ENCODE measurements at places on chromosomes 4 and X.

- peaks cover 17% of the 10 kb centered on the region for H3K4me1 ChIP-seq
- no peaks in the 10 kb centered on the region for H3K27me3 ChIP-seq
- no peak overlapping the region for H3K4me3 ChIP-seq
- H3K27ac ChIP-seq = no peak overlapping the region
- no peak for DNase-seq
These were observed 53.1 kb downstream of the CCNI start for GRCh38 chr4:77022560-77023179.

DNA sequence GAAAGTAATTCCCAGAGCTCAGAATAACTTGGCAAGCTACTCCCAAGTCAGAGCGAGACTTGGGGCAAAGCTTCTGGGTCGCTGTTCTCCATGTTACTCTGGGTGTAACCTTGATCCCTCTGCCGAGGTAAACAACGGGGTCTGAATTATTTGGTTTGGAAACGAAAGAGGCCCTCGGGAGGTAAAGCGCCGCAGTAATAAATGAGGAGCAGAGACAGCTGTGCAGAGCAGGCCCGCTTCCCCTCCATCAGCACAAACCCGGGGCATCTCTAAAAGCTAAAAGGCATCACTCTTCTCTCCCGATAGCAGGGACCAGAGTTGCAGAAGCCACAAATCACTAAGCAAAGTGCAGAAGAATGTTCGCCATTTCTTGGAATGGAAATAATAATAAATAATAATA is 561.5 kb downstream of the BCOR start:
- no peaks in the 10 kb centered on the region for H3K4me1 ChIP-seq
- no peaks in the 10 kb centered on the region for H3K36me3 ChIP-seq
- no peaks in the 10 kb centered on the region for H3K27me3 ChIP-seq

DNA sequence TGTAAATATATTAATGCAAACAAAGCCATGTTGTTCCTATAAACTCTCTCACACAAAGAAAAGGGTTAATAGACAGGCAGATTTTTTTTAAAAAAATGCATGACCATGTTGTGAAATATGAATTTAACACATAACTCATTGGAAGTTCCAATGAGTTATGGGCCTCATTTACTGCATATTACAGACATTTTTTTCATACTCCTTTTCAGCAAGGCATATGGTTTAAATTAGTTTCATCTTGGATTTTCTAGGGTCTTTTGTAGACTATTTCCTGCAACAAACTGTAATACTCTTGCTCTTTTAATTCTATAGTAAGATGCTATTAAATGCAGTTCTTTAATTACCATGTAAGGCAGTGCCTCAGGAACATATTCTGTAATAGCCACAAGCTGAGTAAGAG is 323.1 kb downstream of the GBA3 start:
- no peaks in the 10 kb centered on the region for H3K27me3 ChIP-seq
- no peak overlapping the region for H3K4me3 ChIP-seq
- H3K27ac ChIP-seq = no peak overlapping the region
- no peaks in the 10 kb centered on the region for H3K36me3 ChIP-seq
- DNase-seq = no peak

- no peak for DNase-seq
- peaks cover 23% of the 10 kb centered on the region for H3K4me1 ChIP-seq
- no peak overlapping the region for H3K27ac ChIP-seq
These were observed 75.4 kb downstream of the IRF2 start for GRCh38 chr4:184398741-184399511.

GRCh38 chr4:158544141-158544540 is 22.5 kb downstream of the RXFP1 start:
- no peaks in the 10 kb centered on the region for H3K4me1 ChIP-seq
- no peak overlapping the region for H3K4me3 ChIP-seq
- H3K36me3 ChIP-seq = no peaks in the 10 kb centered on the region
- H3K27ac ChIP-seq = no peak overlapping the region
- DNase-seq = no peak

GRCh38 chr4:169115897-169116254 is 105.8 kb upstream of the CBR4 start:
- DNase-seq = no peak
- H3K4me3 ChIP-seq = no peak overlapping the region
- H3K27ac ChIP-seq = no peak overlapping the region
- no peaks in the 10 kb centered on the region for H3K27me3 ChIP-seq

DNA sequence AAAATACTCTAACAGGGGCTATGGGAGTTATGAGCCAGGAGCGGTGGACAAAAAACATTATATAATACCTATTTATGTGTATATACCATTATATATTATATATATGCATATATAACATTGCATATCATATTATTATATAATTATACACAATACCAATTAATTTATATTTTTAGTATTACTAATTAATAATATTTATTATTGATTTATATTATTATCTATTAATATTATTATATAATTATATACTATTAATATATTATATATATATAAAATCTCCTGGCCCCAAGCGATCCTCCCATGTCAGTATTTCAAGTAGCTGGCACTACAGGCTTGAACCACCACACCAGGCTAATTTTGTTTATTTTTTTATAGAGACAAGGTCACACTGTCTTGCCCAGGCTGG is 73.8 kb upstream of the JADE1 start:
- no peak for DNase-seq
- no peak overlapping the region for H3K4me3 ChIP-seq
- no peak overlapping the region for H3K27ac ChIP-seq
- H3K27me3 ChIP-seq = no peaks in the 10 kb centered on the region

DNA sequence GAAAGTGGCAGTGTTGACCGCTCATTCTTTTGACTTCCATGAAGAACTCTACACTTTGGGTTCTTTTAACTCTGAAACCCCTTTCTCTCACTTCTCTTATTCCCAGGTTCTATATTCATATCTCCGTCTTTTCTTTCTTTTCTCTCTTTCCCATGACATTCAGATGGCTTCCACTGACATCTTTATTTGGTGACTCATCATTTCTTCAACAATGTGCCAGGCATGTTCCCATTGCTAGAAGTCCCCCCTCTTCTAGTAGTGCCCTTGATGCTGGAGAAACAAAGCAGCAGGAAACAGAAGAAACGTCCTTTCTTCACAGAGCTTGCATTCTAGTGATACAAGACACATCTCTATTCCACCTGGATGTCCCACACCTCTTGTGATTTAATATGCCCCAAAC is 33.3 kb downstream of the PKD2 start:
- H3K27me3 ChIP-seq = no peaks in the 10 kb centered on the region
- peaks cover 28% of the 10 kb centered on the region for H3K36me3 ChIP-seq
- no peak overlapping the region for H3K4me3 ChIP-seq
- H3K27ac ChIP-seq = no peak overlapping the region

DNA sequence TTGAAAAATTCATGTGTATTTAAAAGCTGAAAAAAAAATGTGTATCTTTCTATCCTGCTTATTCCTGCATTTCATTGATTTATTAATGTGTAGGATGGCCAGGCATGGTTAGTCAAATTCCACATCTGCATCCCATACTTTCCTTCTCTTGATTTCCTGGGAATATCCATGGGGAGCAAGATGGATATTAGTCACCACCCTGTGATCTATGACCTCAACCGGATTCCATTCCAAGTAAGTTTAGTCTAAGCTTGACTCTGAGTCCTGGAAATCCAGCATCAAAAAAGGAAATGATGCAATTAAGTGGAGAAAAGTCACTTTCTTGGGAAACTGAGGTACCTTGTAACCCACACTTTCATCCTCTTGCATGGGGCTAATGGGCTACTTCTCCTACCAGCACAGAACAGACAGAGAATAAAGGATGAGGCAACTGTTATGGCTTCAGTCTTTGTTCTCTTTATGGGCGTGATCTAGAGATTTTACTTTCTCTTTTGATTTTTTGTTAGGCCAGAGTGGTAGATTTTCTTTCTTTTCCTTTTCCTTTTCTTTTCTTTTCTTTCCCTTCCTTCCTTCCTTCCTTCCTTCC is 17.1 kb upstream of the BEX4 start:
- peaks cover 2% of the 10 kb centered on the region for H3K36me3 ChIP-seq
- no peak overlapping the region for H3K4me3 ChIP-seq
- H3K27me3 ChIP-seq = no peaks in the 10 kb centered on the region
- peaks cover 1% of the 10 kb centered on the region for H3K4me1 ChIP-seq
- no peak overlapping the region for H3K27ac ChIP-seq

DNA sequence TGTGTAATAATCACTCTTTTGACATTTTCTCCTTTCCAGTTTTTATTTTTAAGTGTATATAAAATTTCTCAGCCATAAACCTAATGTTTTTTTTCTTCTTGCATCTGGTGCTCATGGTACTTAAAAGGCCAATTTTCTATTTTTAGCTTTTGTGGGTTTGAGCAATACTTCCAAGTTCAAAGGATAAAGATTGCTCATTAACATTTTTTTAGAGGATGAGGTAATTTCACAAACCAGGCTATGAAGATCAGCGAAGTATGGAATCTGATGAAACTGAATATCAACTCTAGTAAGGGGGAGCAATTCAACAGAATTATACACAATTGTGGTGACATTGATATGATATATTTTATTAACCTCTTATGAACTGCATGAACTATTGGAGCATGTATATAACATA is 25.8 kb upstream of the KLHL34 start:
- H3K4me1 ChIP-seq = no peaks in the 10 kb centered on the region
- no peak for DNase-seq
- H3K36me3 ChIP-seq = no peaks in the 10 kb centered on the region
- H3K4me3 ChIP-seq = no peak overlapping the region
- H3K27ac ChIP-seq = no peak overlapping the region

GRCh38 chrX:3443184-3443583 is 96.7 kb upstream of the MXRA5 start:
- DNase-seq = no peak
- no peak overlapping the region for H3K27ac ChIP-seq
- H3K4me1 ChIP-seq = no peaks in the 10 kb centered on the region
- no peaks in the 10 kb centered on the region for H3K27me3 ChIP-seq

GRCh38 chr4:173935622-173936405 is 347.7 kb downstream of the FBXO8 start:
- no peak for DNase-seq
- H3K4me1 ChIP-seq = no peaks in the 10 kb centered on the region
- no peak overlapping the region for H3K4me3 ChIP-seq
- no peaks in the 10 kb centered on the region for H3K36me3 ChIP-seq
- H3K27me3 ChIP-seq = no peaks in the 10 kb centered on the region

DNA sequence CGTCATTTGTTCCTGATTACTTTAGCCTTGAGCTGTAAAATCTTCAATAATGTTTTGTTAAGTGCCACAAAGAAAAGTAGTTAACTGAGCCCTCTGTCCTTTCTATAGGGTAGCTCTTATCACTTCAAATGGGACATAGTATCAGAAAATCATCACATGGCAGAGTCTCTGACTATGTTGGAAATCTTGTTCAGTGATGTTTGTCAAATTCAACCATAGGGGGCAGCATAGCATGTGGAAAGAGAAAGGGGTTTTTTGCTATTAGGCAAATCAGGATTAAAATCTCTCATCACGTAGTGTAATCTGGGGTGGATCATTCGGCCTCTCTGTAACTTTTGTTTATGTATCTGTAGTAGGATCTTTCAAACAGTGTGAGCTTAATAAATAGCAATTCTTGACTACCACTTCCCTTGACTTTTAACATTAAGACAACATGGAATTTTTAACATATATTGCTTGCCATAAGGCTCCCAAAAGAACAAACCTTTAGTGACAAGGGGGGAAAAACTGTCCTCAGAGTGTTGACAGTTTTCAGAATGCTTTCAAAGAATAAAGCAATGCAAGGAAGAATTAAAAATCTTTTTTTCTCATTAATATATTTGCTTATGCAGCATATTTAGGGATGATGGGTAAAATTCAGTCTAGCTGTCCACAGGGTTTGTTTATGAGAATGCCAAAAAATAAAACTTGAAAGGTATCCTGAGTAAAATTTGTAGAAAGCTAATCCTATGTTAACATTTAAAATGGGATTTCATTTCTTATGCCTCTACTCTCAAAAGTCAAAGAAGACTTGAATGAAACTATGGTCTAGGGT is 127.2 kb downstream of the FBXW7 start:
- no peak for DNase-seq
- no peak overlapping the region for H3K4me3 ChIP-seq
- peaks cover 11% of the 10 kb centered on the region for H3K36me3 ChIP-seq
- H3K4me1 ChIP-seq = peaks cover 6% of the 10 kb centered on the region

DNA sequence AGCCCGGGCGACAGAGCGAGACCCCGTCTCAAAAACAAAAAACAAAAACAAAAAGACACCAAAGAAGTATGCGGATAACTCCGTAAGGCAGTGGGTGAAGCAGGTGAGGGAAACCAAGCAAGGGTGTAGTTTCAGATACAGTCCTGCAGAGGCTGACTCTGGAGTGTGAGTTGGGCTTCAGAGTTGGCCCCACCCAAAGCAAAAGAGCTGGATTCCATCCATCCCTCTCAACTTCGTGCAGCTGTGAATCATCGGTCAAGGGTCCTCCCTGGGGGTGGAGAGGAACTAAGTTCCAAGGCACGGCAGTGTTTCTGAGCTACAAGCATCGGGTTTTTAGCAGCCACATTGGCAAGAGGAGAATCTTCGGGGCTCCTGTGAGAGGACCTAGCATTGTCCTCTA is 43.9 kb upstream of the FAM9A start:
- peaks cover 5% of the 10 kb centered on the region for H3K27me3 ChIP-seq
- no peak overlapping the region for H3K4me3 ChIP-seq
- no peak for DNase-seq
- no peak overlapping the region for H3K27ac ChIP-seq

DNA sequence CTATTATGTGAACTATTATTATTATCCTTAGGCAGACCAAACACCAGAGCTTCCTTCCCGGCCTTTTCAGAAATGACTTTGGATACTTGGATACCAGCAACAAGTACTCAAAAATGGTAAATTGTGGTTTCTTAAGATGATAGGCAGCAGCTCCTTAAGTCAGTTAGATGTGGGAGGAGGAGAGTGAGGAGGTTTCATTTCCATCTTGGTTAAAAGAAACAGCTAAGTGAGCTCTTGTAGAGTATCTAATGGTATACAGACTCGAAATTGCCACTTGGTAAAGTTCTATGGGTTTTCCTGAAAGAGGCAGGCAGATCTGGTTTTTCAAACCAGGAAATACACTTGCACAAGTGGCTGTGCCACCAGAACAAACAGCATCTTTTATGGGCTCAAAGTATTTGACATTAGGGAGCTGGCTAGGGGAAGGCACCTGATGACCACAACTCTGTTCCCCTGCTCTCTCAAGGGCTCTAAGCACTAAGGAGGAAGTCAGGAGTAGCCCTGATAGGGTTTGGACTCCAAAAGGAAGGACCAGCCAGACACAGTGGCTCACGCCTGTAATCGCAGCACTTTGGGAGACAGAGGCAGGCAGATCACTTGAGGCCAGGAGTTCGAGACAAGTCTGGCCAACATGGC is 130.9 kb downstream of the TMEM164 start:
- H3K27ac ChIP-seq = no peak overlapping the region
- no peak overlapping the region for H3K4me3 ChIP-seq
- no peaks in the 10 kb centered on the region for H3K27me3 ChIP-seq
- DNase-seq = no peak
- no peaks in the 10 kb centered on the region for H3K4me1 ChIP-seq

- no peak overlapping the region for H3K27ac ChIP-seq
- H3K4me1 ChIP-seq = peaks cover 40% of the 10 kb centered on the region
- no peaks in the 10 kb centered on the region for H3K27me3 ChIP-seq
- DNase-seq = no peak
- H3K36me3 ChIP-seq = peaks cover 5% of the 10 kb centered on the region
These were observed 112.8 kb upstream of the MAP3K15 start for GRCh38 chrX:19628011-19628575.

- no peaks in the 10 kb centered on the region for H3K4me1 ChIP-seq
- no peak for DNase-seq
- H3K36me3 ChIP-seq = no peaks in the 10 kb centered on the region
- no peaks in the 10 kb centered on the region for H3K27me3 ChIP-seq
- no peak overlapping the region for H3K27ac ChIP-seq
- H3K4me3 ChIP-seq = no peak overlapping the region
These were observed 150.4 kb upstream of the PCDH10 start for GRCh38 chr4:132998585-132999230.

GRCh38 chrX:46318551-46318950 is 226.7 kb downstream of the ZNF674 start:
- no peak overlapping the region for H3K4me3 ChIP-seq
- no peaks in the 10 kb centered on the region for H3K27me3 ChIP-seq
- DNase-seq = no peak
- H3K4me1 ChIP-seq = peaks cover 5% of the 10 kb centered on the region
- peaks cover 2% of the 10 kb centered on the region for H3K36me3 ChIP-seq
- H3K27ac ChIP-seq = no peak overlapping the region

Measured in activated naive CD8-positive, alpha-beta T cell treated with anti-CD3 and anti-CD28 coated beads, Interleukin-2, amount 10 ng/mL, durations not matched to agents 7 days and 5 days (primary cell).